ENCODE measurements at places on chromosomes 11 and 22.

DNA sequence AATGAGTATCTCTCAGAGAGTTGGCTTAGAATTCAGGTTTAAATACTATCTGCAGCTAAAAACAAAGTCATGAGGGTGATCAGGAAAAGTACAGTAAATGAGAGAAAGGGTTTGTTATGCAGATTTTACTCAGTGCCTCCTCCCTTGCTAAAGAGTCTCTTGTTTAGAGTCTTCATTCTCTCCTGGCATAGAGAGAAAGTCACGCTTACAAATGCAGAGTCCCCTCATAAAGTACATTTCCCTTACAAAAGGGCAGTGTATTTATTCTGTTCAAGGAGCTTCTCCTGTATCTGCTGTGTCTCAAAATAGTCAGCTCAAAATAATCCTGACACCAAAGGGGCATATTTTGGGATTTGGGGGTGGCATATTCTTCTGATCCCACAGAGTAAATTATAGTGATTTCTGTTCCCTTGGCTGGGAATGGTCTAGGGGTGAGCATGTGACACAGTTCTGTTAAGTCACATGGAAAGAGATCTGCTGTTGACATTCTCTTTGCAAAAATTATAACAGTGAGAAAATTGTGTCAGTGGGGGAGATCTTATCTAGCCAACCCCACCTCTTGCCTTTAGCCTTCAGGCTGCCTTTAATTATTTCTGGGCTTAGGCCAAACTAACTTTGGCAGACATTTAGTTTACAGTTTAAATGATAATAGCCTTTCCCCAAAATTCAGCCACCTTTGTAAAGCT lies 102.9 kb downstream of the MTNR1B start:
- DNase-seq = no peak

DNA sequence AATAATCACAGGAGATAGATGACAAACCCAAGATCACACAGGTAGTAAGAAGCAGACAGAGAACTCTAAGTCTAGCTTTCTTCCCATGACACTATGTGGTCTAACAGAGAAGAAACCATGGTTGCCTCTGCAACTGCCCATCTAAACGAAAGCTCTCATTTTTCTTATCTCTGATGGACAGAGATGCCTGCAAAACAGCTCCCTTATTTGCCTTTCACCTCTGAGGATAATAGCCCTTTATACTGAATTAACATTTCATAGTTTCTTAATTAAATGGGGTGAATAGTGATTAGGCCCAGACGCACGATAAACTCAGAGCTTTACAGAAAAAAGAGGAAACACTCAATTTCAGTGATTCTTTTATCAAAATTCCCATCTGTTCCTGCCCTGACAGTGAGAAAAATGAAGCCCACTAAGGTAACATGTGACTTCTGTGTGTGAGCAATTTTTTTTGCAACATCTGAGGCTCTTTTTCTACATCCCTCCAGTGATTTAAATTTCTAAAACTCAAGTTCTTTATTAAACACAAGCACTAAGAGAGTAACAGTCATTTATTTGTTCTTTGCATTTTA lies 24.6 kb downstream of the OR2AG2 start:
- no peak for DNase-seq

GRCh38 chr11:132632641-132633124 lies 899.6 kb downstream of the OPCML start:
- no peak for DNase-seq

GRCh38 chr11:7347611-7348431 lies 96.1 kb downstream of the SYT9 start:
- DNase-seq = no peak

DNA sequence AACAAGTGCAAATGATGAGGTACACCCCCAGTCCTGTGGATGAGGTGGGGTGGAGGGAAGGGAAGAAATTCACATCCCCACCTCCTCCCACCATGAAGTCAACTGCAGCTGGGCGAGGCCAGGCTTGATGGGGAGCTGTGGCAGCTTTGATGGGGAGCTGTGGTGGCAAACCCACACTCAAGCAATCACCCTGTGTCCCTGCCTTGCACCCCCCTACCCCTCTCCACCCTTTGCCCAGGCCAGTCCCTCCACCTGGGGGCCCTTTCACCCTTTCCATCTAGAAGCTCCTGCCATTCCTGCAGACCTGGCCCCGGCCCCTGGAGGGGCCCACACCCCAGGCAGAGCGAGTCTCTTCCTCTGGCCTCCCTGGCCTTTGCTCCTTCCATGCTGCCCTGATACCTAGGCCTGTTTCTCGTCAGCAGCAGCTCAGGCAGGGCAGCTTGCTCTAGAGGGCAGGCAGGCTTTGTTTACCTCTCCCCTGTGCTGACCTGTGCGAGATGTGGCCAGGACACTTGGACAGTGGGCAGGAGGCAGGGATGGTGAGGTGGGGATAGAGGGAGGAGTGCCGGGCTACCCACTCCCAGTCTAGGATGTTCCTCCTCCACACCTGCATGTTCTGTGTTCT lies 4.5 kb upstream of the FGF3 start:
- DNase-seq = no peak

DNA sequence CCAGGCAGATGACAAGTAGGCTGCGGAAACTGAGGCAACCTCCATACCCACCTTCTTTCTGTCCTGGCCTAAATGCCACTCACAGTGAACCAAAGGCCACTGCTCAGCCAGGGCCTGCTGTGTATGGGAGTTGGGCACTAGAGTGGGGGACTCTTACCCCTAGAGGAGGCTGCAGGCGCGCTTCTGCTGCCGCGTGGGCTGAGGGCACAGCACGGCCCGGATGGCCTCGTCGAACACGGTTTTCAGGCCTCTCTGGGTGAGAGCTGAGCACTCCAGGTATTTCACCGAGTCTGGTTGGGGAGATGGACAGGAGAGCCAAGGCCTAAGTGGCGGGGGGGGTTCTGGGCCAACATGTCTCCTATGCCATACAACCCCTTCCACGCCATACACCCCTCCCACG lies 14.2 kb upstream of the SSTR3 start:
- no peak for DNase-seq

GRCh38 chr11:75474878-75475766 lies 42.1 kb upstream of the KLHL35 start:
- peak; percentile 22 for DNase-seq

DNA sequence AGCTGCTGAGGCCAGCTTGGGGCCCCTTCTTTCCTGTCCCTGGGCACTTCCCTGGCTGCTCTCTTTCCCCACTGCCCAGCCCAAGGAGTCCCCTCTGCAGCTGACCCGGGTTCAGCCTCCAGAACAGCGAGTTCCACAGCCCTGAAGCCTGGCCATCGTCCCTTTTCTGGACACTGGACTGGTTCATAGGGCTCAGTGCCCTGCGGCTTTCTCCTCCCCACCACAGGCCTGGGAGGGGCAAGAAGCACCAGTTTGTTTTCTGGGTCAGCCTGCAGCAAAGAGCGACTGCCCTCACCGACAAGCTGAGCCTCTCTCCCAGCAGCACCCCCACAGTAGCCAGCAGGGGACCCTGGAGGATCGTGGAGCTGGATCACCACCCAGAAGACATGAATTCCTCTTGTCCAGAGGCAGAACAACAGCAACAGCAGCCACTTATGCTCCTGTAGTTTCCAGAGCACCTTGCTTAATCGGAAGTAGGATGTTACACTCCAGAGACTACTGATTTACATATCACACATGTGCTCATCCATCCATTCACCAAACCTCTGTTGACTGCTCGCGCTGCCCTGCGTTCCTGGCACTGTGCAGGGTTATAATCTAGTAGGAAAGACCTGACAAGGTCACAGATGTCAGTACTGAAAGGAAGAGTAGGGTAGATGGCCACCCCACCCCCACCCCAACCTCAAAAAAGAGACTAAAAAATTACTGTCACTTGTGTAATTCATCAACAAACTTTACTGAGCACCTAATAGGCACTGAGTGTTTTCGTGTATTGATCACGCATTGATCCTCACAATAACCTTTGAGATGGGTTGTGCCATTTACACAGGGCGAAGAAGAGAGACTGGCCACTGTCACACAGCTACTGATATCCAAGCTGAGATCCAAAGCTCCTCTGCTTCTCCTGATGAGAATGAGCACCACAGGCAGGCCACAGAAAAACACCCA lies 13.0 kb upstream of the CXCR5 start:
- no peak for DNase-seq

DNA sequence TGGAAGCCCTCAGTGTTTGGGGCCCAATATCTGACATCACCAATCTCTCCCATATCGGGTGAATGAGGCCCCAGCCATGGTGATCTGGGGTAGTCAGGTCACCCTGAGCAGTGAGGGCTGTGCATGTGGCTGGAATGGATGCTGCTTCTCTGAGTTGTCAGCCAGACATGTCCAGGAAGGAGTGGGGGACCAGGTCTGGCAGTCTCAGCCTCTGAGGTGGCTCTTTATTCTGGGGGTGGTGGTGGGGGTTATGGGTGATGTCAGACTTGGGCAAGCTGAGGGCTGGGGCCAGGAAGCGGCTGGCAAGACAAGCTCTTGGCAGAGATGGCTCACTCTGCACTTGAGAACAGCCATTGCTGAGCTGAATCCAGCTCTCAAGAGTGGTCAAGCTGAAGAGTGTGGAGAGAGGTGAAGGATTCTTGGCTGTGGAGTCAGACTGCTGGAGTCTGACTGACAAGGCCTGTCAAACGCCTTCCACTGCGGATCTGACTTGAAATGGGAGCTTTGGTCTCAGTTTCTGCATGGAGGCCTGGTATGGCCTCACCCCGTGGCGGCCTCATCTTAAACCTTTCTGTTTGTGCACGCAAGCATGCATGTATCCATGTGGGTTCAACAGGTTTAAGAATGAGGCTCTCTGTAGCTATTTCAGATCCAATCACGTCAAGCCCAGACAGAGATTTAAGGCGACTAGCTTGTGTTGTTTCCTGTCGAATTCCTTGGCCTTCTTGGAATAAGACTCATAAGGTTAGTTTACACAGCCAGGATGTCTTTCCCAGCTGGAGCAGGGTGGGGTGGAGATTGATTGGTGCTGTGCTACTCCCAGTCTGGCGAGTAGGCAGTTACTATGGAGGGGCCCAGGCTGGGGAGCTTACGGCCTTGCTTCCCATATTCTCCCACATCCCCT lies 83.9 kb upstream of the TIMP3 start:
- no peak for DNase-seq

DNA sequence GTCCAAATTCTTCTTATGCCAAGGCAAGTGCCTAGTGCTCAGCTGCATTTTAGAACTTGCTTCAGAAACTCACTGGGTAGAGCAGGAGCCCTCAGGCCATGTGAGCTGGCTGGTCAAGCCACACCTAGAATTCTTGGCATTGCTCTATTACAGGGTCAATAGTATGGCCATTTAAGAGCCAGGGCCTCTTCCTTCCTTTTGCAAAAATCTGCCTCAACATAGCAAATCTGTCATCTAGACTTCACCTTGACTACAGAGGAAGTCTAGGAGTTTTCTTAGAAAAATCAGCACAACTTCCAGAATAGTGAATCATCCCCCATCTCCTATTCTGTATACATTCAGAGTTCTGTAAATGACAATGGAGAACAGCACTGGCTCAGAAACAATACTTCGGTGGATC lies 112.0 kb upstream of the TTC12 start:
- no peak for DNase-seq

DNA sequence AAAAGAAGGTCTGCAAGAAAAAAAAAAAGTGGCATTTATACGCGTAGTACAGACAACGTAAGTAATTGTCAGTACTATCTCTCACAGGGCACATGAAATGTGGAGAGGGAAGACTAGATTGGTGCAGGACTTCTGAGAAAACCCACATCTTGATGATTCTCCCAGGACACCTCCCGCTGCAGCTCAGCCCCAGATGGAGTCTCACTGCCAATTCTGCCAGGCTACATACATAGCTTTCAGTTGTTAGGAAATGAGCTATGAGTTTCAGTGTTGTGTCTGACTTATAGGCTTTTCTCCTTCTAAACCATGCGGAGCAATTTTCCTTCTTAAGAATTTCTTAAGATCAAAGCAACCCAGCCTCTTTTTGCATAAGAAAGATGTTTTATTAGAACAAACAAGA lies 9.6 kb downstream of the OR5A2 start:
- no peak for DNase-seq

GRCh38 chr11:112343368-112344039 lies 82.8 kb upstream of the PLET1 start:
- DNase-seq = no peak

DNA sequence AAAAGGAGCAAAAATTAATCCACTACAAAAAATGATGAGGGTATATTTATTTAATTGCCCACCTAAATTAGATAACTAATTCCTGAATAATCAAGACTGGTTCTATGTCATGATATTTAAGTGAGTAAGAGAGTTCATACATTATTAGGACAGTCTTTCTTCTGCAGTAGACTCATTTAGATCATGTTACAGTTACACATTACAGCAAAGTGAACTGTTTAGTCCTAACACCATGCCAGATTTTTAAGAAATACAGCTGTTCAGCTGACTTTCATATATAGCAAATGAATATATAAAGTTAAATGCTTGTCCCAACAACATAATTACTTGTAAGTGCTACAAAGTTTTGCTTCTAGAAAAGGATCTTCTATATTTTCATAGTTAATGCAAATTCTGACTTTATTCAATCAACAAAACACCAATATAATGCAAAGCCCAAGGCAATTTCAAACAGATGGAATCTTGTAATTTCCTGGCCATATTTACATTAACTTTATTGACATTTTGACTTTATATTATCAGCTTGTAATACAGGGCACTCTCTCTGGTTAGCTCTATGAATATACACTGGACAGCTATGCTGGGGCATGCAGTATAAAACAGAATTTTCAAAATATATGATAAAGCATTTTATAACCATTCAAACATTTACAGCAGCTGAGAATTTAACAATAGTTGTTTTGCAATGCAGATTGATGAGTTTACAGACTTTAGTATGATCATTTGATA lies 45.7 kb upstream of the TP53AIP1 start:
- DNase-seq = no peak

GRCh38 chr22:28882878-28883656 lies at the start of gene ZNRF3:
Gene ZNRF3 (plus strand): TSS chr22:28883572. CDS start chr22:28883767, 195 bp downstream.
- peak; percentile 92 for DNase-seq

- DNase-seq = no peak
These were observed 908.5 kb downstream of the BRD1 start for GRCh38 chr22:48919187-48919590.

DNA sequence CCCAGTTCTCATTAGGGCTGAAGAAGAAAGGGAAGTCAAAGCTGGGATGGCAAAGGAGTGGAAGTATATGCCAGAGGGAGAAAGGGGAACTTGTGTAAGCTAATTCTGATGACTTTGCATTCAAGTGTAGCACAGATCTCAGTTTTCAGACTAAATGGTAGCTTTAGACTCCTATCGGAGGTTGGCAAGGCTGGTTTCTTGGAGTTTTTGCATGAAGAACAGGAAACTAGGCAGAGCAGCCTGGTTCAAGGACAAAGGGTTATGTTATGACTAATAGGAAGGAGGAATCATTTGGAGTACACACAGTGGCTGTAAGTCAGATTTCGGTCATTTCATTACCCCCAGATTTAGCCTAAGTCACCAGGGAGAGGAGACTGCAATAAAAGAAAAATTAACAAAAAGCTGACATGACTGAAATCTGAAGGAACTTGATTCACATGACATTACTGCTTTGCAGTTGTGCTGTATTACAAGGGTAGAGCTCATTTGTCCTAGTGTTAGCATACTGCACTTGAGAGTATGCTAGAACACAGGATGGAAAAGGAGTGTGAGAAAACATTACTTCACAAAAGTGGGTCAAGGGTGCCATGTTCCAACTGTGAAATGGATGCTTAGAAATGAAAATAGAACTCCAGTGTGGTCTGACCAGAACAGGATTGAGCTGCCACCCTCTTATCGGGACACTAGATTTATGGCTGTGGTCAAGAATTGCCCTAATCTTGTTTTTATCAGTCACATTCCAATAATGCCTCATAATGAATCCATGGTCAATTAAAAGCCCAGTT lies 23.6 kb downstream of the ADM start:
- DNase-seq = no peak

Data from stimulated activated CD8-positive, alpha-beta memory T cell treated with anti-CD3 and anti-CD28 coated beads, Interleukin-15, amount 100 ng/mL, for 24 hours (primary cell).